ENCODE measurements at places on chromosomes 11 and 22.
A peak's percentile ranks its signal among the peaks of the same experiment; 100 is the strongest.

GRCh38 chr22:23789638-23790037 lies 2.9 kb downstream of the SMARCB1 start:
- no peak for DNase-seq

DNA sequence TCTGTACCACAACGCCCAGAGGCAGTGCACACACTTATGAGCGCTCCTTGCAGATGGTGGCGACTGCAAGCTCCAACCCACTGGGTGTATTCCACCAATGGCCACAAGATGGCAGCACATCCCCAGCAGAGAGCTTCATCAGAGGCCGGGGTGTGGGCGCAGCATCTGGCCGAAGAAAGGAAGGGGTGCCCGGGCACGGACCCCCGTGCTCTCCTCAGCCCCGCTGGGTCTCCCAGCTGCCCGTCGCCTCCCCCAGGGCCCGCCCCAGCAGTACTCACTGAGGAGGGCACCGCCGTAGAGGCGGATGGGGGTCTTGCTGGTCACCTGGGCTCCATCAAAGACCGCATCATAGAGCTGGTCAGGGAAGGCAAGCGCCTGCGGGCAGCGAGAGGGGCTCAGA lies 14.2 kb downstream of the TP53I11 start:
- DNase-seq: peak; percentile 78

GRCh38 chr11:128881221-128881620 lies 9.9 kb upstream of the KCNJ5 start:
- DNase-seq: no peak

DNA sequence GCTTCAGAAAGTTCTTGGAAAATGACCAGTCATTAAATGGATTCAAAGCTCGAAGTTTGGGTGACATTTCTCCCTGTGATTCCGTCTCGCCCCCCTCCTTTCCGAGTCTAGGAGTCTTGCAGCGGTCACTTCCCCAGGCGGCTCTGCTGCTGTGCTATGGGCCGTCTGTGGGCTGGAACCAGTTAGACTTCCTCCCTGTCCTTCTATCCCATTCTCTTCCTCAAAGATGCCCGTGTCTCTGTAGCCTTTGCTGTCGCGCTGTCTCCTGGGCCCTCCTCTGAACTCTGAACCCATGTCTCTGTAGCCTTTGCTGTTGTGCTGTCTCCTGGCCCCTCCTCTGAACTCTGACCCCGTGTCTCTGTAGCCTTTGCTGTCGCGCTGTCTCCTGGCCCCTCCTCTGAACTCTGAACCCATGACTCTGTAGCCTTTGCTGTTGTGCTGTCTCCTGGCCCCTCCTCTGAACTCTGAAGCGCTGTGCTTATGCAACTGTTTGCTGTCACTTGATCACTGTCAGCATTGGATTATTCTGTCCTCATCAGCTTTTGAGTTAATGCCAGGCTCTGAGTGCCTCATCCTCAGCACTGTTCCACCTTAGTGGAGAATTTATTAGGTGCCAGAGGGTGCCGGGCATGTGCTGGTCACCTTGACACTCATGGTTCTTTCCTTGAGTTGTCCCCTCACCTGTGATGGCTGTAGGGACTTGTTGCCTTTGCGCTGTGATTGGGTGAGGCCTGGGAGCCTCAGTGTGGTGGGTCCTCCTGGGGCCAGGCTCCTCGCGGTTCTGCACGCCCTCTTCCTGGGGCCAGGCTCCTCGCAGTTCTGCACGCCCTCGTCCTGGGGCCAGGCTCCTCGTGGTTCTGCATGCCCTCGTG lies 173.3 kb downstream of the TBC1D22A start:
- no peak for DNase-seq

DNA sequence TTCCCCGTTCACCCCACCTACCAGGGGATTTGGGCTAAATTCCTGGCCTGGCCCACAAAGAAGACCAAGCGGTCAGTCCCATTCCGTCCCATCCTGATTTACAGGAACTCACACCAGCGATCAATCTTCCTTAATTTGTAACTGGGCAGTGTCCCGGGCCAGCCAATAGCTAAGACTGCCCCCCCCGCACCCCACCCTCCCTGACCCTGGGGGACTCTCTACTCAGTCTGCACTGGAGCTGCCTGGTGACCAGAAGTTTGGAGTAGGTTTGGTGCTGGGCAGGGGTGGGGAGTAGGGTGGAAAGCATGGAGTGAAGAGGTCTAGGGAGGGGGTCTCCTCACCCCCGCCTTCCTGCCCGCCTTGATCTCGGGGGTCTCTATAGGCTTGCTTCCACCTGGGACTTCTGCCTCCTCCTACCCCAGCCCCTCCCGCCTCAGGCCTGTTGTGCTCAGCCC lies at the start of gene SERPING1:
Gene SERPING1 (plus strand): TSS at position 225 of the 455 bp plus-strand sequence. CDS start 586 bp downstream, outside the sequence.
- DNase-seq: no peak

DNA sequence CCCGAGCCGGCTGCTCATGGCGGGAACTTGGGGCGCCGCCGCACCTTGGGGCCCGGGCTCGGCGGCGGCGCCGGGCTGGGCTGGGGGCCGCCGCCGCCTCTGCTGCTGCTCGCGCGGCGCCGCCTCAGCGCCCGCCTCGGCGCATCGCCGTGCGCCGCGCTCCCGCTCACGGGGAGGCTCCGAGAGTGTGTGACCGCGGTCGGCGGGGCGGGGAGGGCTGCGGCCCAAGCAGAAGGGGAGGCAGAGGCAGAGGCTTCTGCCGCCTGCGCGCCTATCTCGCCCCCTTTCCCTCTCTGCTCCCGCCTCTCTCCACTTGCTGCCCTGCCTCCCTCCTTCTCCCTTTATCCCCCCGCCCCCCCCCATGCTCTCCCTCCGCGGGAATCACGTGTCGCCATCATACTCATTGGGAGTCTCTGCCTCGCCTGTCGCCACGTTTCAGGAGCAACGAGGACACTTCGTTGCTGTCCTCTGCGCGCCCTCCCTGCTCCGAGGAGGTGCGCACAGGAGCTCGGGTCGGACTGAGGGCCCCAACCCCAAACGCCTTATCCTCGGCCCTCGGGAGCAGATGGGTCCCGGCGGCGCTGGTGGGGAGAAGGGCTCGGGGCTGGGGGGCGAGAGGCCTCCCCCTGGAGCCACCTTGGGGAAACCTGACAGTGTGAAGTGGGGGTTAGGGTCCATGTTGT lies at the start of gene GUCY1A2:
Gene GUCY1A2 (minus strand): TSS at position 258 of the 683 bp plus-strand sequence. CDS start 421 bp downstream, outside the sequence.
- no peak for DNase-seq

- DNase-seq: no peak
These were observed 41.0 kb upstream of the XKR3 start for GRCh38 chr22:16866167-16866566.

DNA sequence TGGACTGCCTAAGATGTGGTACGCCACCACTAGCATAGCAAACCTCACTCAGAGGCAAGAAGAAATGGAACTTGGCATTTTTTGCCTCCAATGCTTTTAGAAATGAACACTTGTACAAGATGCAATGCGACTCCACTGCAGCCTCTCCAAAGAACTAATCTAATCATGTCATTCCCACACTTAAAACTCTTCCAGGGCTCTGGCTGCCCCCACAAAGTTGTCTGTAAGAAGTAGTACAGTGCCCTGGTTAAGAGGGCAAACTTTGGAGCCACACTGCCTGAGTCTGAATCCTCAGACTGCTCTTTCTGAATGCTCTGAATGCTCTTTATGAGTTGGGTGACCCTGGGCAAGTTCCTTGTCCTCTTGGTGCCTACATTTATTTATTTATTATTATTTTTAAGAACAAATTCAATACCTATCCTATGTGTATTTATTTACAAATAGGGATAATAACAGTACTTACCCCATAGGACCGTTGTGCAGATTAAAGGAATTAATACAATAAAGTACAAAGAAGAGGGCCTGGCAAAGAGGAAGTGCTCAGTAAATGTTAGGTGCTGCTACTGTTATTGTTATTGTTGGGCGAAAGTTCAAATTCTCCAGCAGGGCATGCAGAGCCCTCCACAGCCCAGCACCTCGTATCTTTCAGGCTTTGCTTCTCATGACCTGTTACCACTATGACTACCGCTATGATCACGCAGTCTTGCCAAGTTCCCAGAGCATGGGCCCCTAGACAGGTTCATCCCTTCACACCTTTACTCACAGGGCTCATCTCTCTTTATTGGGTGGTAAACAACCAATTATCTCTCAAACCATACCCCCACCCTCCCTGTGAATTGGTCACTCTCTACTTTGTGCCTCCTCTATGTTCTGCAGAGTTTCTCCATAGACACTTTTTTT lies 59.3 kb downstream of the RAB30 start:
- no peak for DNase-seq

DNA sequence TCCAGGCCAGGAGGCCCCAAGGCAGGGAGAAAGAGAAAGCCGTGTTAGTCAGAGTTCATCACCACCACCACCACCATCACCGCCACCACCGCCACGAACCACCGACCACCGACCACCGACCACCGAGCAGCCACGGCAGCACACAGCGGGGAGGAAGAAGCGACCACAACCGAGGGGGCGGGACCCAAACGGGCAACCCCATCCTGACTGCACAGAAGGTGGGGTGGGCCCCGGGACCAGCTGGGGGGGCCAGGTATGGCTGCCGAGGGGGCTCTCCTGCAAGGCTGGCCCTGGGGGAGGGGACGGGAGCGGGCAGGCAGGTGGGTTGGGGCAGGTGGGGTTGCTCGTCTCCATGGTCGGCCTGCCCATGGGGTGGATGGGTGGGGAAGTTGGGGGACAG lies 34.2 kb downstream of the SYT7 start:
- DNase-seq: no peak

GRCh38 chr22:33923660-33924246 lies 3.5 kb upstream of the LARGE1 start:
- peak; percentile 62 for DNase-seq

GRCh38 chr22:36373258-36373579 lies 14.5 kb downstream of the MYH9 start:
- no peak for DNase-seq

DNA sequence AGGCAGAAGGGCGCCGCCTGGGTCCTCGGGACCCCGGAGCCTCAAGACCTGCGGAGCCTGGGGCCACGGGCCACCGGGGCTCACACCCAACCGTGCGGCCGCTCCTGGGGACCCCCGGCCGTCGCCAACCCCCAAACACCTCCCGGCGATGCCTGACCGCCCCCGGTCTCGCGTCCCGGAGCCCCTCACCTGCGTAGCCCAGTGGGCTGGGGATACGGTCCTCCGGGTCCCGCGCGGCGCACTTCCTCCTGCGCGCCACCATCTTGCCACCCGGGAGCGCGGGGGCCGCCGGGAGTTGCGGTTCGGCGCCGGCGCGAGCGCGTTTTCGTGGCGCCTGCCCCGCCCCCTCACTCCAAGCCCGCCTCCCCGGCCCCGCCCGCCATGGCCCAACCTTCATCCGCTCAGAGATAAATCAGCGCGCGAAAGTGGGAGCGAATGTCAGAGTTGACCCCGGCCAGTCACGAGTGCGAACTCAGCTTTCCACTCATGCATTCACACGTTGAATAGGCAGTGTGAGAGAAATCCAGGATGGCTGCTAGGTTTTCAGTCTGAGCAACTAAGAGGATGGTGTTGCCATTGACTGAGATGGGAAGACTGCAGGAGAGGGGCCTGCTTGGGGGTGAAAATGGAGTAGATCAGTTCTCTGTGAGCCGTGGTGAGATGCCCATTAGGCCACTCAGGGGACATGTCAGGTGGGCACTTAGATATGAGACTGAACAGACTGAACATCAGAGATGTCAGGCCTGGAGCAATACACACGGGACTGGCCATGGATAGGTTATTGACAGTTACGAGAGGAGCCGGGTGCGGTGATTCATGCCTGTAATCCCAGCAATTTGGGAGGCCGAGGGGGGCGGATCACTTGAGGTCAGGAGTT lies at the start of gene RRP7A:
Gene RRP7A (minus strand): TSS at position 272 of the 877 bp plus-strand sequence. CDS start 10 bp downstream, at position 262.
- DNase-seq: peak; percentile 29

- DNase-seq: no peak
These were observed 29.7 kb upstream of the PCF11 start for GRCh38 chr11:83127310-83127637.
